Activated CD4-positive, alpha-beta T cell treated with anti-CD3 and anti-CD28 coated beads, Interleukin-2, amount 10 ng/mL, durations not matched to agents 7 days and 5 days (primary cell): ENCODE measurements at places on chromosomes 2 and 18. TPM values are rescaled to one million over a fixed set of nuclear protein-coding genes. Genes with fewer than 3 reads are reported as not detected.

GRCh38 chr18:74197705-74198341 is 49.5 kb downstream of the TIMM21 start:
- no peak overlapping the region for H3K27ac ChIP-seq
- H3K4me1 ChIP-seq: peaks cover 7% of the 10 kb centered on the region

Gene SGPP2
- 0.67 TPM for total RNA-seq

- no peak for DNase-seq
- no peaks in the 10 kb centered on the region for H3K27me3 ChIP-seq
- H3K4me3 ChIP-seq: no peak overlapping the region
Observed at GRCh38 chr2:55511508-55512124, 7.9 kb upstream of the CFAP36 start.

Gene DPP4
- total RNA-seq: 152 TPM

GRCh38 chr2:29035016-29035745 is 39.1 kb downstream of the PCARE start:
- H3K4me1 ChIP-seq: peaks cover 29% of the 10 kb centered on the region
- H3K27me3 ChIP-seq: no peaks in the 10 kb centered on the region
- no peak for DNase-seq
- H3K27ac ChIP-seq: no peak overlapping the region
- H3K36me3 ChIP-seq: peaks cover 4% of the 10 kb centered on the region

DNA sequence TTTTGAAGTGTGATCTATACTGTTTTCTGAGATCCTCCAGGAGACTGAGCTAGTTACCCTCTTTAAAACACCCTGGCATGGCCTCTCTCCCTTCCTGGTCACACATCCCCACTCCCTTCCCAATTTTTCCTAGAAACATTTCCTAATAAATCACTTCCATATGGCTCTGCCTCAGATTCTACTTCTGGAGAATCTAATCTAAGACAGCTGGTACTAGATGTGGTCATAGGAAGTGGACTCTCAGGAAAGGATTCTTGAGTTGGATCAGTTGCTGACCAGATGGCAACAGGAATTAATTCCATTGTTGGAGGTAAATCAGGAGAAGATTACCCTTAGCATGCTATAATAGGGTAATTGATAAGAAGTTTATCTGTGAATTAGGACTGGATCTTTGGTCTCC is 310.5 kb downstream of the SATB2 start:
- no peaks in the 10 kb centered on the region for H3K36me3 ChIP-seq
- DNase-seq: no peak
- H3K4me3 ChIP-seq: no peak overlapping the region
- no peaks in the 10 kb centered on the region for H3K4me1 ChIP-seq

- peaks cover 5% of the 10 kb centered on the region for H3K4me1 ChIP-seq
- DNase-seq: no peak
- H3K36me3 ChIP-seq: no peaks in the 10 kb centered on the region
- H3K4me3 ChIP-seq: no peak overlapping the region
- peaks cover 7% of the 10 kb centered on the region for H3K27me3 ChIP-seq
Observed at GRCh38 chr18:2853926-2854664, 7.3 kb downstream of the EMILIN2 start.

GRCh38 chr2:135785032-135785431 is 43.4 kb downstream of the UBXN4 start:
- peaks cover 64% of the 10 kb centered on the region for H3K36me3 ChIP-seq
- no peak overlapping the region for H3K4me3 ChIP-seq
- no peak for DNase-seq
- H3K27ac ChIP-seq: no peak overlapping the region
- no peaks in the 10 kb centered on the region for H3K27me3 ChIP-seq
- no peaks in the 10 kb centered on the region for H3K4me1 ChIP-seq

GRCh38 chr2:128473175-128474035 is 154.7 kb upstream of the HS6ST1 start:
- H3K4me1 ChIP-seq: peaks cover 19% of the 10 kb centered on the region
- peaks cover 10% of the 10 kb centered on the region for H3K36me3 ChIP-seq
- H3K27me3 ChIP-seq: peaks cover 4% of the 10 kb centered on the region
- peak overlapping the region; percentile 37 for H3K4me3 ChIP-seq

DNA sequence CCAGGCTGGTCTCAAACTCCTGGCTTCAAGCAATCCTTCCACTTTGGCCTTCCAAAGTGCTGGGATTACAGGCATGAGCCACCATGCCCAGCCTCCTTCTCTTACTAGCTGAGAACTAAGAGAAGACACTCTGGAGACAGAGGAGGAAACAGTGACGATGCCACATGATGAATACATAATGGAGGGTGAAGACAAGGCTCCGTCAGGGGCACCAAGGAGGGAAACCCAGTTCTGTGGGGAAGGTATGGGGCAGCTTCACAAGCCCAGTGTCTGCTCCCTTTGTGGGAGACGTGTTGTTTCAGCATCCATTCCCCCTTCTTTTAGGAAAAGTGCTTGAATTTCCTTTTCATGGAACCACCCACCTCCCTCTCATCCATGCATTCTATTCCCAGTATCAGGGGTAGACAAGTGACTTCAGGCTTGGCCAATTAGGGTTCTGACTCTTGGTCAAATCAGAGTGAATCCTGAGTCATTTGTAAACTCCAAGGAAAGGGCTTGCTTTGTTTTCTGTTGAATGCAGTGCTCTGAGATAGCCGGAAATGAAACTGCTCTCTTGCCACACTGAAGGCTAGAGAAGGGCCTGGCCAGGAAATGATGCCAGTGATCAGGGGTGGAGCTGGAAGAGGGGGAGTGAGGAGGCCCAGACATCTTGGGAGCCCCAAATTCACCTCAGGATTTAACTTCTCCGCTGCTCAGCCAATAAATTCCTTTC is 23.7 kb downstream of the TMEM127 start:
- peak; percentile 71 for DNase-seq
- H3K27ac ChIP-seq: peak overlapping the region; percentile 95
- peaks cover 51% of the 10 kb centered on the region for H3K4me1 ChIP-seq
- H3K27me3 ChIP-seq: no peaks in the 10 kb centered on the region
- H3K36me3 ChIP-seq: peaks cover 15% of the 10 kb centered on the region

Gene STEAP3
- not detected for total RNA-seq

- no peaks in the 10 kb centered on the region for H3K36me3 ChIP-seq
- H3K4me3 ChIP-seq: no peak overlapping the region
- no peak overlapping the region for H3K27ac ChIP-seq
- no peak for DNase-seq
- H3K4me1 ChIP-seq: no peaks in the 10 kb centered on the region
- no peaks in the 10 kb centered on the region for H3K27me3 ChIP-seq
Observed at GRCh38 chr2:140529706-140530105, 1601.1 kb downstream of the LRP1B start.

DNA sequence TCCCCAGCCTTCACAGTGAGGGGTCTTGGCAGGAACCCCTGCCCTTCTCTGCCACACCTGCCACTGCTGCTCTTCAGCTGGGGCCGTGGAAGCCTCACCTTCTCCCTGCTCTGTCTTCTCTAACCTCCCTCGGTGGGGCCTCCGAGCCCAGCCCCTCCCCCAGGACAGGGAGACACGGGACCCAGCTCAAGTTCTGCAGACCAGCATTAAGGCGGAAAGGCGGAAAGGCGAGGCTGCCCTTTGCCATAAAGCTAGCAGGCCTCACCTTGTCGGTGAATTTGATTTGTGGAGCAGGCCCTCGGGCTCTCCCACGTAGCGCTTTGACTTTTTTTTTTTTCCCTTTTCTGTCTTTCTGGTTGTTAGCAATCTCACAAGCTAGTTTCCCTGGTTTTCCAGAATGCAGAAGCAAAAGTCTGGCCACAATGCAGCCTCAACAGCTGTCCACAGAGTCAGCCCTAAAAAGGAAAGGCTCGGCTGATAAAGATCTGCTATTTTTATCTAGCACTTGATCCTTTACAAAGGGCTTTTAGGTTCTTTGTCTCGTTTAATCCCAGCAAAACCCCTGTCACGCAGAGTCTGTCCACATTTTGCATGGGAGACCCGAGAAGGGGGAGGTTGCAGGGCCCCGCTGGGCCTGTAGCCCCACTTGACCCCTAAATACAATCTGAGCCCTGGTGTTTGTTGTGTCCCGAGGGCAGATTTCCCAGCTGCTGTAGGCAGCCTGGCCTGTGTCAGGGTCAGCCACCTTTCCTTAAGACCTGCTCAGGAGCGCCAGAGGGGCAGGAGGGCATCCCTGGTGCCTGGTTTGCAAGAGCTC is 6.0 kb downstream of the ITM2C start:
- DNase-seq: no peak
- no peak overlapping the region for H3K27ac ChIP-seq
- no peaks in the 10 kb centered on the region for H3K27me3 ChIP-seq
- H3K36me3 ChIP-seq: no peaks in the 10 kb centered on the region
- no peak overlapping the region for H3K4me3 ChIP-seq

DNA sequence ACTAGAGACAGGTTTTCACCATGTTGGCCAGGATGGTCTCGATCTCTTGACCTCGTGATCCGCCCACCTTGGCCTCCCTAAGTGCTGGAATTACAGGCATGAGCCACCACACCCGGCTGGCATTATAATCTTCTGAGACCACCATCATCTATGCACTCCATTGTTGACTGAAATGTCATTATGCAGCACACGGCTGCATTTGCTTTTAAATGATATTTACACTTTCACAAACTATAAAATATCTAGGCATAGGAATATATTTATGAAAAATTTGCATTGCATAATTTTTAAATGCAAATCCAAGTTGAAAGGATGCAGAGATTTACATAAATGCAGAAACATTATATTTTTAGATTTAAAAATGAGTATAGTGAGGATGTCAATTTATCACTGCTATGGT is 30.0 kb upstream of the ANKRD44 start:
- DNase-seq: no peak
- no peaks in the 10 kb centered on the region for H3K27me3 ChIP-seq
- no peak overlapping the region for H3K4me3 ChIP-seq
- peaks cover 12% of the 10 kb centered on the region for H3K4me1 ChIP-seq
- no peak overlapping the region for H3K27ac ChIP-seq
- no peaks in the 10 kb centered on the region for H3K36me3 ChIP-seq

- no peak overlapping the region for H3K27ac ChIP-seq
- no peak overlapping the region for H3K4me3 ChIP-seq
- no peaks in the 10 kb centered on the region for H3K36me3 ChIP-seq
- DNase-seq: no peak
Observed at GRCh38 chr2:133085646-133086045, 415.6 kb upstream of the LYPD1 start.

Gene GALNT13
- total RNA-seq: 0.15 TPM

Gene CNGA3
- not detected for total RNA-seq

DNA sequence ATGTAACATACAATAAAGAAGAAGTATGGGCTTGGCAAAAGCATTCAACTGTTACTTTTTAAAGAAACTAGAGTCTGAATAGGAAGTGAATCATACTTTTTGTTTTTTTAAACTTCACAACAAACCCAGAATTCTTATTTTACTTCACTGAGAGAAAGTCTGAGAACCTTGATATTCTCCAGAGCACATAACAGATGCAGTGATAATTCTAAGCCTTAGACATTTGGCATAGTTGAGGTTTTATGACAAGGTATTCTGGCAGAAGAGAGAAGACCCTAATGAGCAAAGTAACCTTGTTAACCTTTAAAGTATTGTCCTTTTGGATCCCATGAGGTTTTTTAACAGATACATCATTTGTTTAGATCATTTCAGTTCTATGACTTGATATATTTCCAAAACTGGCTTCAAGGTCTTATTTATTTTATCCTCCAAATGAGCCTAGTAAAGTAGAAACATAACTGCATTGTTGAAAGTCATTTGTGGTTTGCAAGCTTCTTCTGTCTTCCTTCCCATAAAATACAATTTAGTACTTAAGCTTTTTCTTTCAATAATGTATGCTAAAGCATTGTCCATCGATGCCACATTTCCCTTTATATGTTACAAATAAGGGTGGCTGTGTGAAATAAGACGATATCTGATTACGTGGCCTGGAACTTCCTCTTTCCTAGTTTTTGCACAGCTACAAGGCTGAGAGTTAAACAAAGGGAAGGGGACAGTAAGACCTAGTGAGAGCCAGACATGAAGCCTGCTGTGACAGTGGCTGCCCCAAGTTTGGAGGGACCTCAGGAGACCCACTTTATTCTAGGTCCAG is 86.1 kb upstream of the ITPRID2 start:
- H3K27ac ChIP-seq: no peak overlapping the region
- no peaks in the 10 kb centered on the region for H3K4me1 ChIP-seq
- no peak for DNase-seq
- no peak overlapping the region for H3K4me3 ChIP-seq
- H3K27me3 ChIP-seq: peaks cover 10% of the 10 kb centered on the region
- H3K36me3 ChIP-seq: no peaks in the 10 kb centered on the region

DNA sequence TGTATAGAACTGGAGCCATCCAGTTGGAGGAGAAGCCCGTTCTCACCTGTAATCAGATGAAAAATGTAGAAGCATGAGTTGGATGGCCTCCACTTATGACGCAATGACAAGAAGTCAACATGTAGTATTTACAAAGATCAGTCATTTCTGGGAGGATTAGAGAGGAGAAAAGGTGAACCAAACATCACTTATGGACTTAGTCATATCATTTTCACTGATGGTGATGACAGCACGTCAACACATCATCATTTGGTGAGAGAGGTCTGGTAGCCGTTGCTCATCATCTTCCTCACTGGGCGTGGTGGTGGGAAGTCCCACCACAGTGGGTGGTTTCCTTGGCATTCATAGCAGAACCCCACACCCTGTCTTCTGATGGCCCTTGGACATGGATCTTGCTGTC is 264.2 kb upstream of the EPAS1 start:
- H3K36me3 ChIP-seq: peaks cover 7% of the 10 kb centered on the region
- no peak overlapping the region for H3K27ac ChIP-seq
- H3K4me3 ChIP-seq: no peak overlapping the region
- DNase-seq: peak; percentile 14
- H3K27me3 ChIP-seq: no peaks in the 10 kb centered on the region
- H3K4me1 ChIP-seq: peaks cover 12% of the 10 kb centered on the region

DNA sequence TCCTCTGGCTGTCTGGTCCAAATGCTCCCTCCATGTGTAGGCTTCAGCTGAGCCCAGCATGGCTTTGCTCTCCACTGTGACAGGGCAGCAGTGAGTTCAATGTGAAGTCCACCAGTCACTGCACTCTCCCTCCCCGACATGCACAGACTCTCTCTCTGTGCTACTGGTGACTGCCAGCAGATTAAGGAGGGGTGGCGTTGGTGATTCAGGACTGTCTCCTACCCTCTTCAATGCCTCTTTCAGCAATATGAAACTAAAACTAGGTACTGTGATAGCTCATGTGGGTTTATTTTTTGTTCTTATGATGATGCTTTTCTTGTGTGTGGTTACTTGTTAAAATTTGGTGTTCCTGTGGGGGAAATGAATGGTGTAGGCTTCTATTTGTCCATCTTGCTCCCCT is 201.0 kb upstream of the RBMS1 start:
- no peaks in the 10 kb centered on the region for H3K27me3 ChIP-seq
- no peaks in the 10 kb centered on the region for H3K4me1 ChIP-seq
- no peak overlapping the region for H3K4me3 ChIP-seq
- H3K36me3 ChIP-seq: no peaks in the 10 kb centered on the region

Gene PLGLB2
- total RNA-seq: 2.7 TPM

Gene UGT1A5
- total RNA-seq: not detected

Gene MAP3K20
- total RNA-seq: 15.1 TPM

DNA sequence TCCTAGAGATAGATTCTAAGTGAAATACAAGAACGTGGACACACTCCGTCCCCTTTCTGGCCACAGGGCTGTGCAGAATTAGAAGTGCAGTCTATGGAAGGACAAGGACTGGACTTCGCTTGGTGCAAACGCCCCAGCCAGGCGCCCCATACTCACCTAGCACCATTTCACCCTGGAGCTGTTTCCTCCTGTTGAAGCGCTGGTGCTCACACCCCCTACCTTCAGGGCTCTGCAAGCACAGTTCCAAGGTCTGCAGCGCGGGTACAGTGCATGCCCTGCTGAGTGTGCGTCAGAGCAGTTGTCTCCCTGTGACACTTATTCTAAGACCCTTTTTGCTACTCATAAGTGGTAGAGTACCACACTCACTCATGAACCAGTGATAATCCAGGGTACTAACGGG is 3.0 kb downstream of the HPCAL1 start:
- H3K27ac ChIP-seq: peak overlapping the region; percentile 83
- H3K36me3 ChIP-seq: peaks cover 12% of the 10 kb centered on the region
- H3K4me1 ChIP-seq: peaks cover 58% of the 10 kb centered on the region
- peak overlapping the region; percentile 97 for H3K4me3 ChIP-seq
